H7 (cell line): ENCODE measurements at places on chromosomes 4 and X.

- DNase-seq: no peak
These were observed 20.2 kb downstream of the EPGN start for GRCh38 chr4:74328501-74328900.

DNA sequence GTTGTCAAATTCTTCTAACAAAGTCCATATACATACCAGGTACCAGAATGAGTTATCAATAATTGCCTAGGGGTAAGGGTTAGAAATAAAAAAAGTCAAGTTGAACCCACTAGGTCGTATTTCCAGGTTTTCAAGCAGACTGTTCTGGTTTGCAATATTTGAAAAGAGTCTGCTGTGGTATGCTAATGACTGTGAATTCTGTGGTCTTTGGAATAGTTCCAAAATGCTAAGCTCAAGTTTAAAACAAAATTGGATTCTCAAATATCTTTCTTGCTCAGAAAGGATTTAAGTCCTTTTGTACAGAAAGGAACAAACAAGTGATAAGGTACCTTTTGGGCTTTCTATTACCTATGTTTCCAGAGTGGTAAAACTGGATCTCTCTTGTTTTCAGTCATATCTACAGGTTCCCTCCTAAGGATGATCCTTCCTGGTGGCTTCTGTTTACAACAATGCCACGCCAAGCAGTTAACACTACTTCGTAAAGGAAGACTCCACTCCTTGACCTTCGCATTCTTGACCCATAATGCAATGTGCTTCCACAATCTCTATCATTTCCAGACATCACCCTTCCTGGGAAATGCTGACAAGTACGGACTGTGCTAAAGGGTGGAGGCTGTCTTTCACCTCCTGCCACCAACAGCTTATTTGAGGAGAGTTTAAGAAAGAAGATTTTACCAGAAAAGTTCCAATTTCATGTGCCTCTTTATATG lies 531.7 kb upstream of the FTHL17 start:
- DNase-seq: no peak

DNA sequence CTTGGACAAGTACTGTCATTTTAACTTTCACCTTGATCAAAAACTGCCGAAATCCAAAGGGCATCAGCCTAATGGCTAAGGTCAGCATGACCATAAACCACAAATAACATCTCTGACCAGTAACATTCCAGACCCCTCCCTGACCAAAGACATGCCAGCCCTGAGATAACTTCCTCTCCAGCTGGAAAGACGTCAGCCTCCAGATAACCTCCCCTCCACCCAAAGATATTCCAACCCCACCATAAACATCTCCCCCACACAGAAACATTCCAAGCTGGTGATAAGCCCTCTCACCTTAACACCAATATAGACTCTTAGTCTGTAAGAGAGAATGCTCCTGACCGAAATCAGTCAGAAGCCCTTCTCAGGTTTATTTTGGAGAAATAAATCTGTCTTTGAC lies 7.4 kb downstream of the PPP1R2C start:
- no peak for DNase-seq

GRCh38 chr4:73187325-73187724 lies 71.3 kb downstream of the ANKRD17 start:
- no peak for DNase-seq

DNA sequence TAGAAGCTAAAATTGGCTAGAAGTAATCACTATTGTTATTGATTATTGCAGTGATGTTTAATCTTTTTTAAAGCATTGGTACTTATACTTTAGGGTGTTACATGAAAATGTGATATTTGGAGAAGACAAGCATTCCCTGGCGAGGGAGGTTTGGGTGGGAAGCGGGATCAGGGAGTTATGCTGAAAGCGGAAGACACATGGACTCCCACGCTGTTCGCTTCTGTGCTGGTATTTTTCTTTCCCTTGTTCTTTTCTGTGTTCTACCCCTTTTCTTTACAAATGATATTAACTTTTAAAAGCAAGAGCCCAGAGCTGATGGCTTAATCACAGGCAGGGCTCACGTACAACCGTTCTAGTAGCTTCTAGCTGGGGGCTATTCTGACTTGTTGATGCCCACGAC lies 61.6 kb downstream of the PHOX2B start:
- no peak for DNase-seq

DNA sequence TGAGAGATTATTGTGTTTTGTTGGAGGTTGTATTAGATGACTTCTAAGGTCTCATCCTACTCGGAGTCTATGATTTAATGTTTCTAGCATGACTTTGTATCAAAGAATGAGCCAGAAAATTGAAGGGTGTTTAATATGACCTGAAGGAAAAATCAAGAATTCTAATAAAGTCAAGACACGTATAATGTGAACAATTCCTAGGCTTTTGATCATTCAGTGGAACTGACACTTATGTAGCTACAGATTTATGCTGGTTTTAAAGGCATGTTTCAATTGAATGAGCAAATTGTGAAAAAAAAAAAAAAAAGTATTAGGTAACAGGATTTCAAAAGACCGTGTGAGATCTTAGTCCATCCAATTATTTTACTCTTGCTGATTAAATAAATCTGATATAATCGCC lies 64.9 kb downstream of the GRID2 start:
- DNase-seq: no peak

GRCh38 chr4:18859468-18859867 lies 837.9 kb upstream of the LCORL start:
- DNase-seq: no peak

- DNase-seq: peak; percentile 61
These were observed 3.6 kb upstream of the RNF175 start for GRCh38 chr4:153763404-153763803.

DNA sequence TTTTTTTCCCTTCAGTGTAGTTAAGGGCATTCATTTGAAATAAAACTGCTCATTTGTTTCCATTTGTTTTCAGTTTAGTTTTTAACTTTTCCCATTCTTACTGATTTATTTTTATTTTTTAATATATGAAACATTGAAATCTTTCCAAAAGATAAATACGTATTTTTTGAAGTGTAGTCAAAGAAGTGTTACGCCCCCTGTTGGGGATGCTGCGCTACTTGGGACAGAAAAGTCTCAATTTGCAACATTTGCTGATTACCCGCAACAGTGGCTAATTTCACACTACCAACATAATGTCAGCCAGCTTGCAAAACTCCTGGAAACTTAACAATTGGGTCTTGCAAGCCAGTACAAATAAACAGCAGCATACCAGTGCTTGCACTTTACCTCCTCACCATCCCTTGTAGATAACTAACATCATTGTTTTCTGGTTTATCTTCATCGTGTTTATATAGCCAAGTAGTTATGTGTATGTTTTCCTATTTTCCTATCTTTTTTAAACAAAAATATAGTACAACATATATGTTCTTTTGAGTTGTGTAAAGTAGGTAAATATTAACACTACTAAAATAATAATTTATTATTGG lies 158.6 kb downstream of the STPG2 start:
- DNase-seq: peak; percentile 26

GRCh38 chr4:143531788-143532491 lies 18.4 kb downstream of the SMARCA5 start:
- DNase-seq: no peak

- peak; percentile 88 for DNase-seq
These were observed 468 bp downstream of the ZMYM3 start for GRCh38 chrX:71253253-71254091.

DNA sequence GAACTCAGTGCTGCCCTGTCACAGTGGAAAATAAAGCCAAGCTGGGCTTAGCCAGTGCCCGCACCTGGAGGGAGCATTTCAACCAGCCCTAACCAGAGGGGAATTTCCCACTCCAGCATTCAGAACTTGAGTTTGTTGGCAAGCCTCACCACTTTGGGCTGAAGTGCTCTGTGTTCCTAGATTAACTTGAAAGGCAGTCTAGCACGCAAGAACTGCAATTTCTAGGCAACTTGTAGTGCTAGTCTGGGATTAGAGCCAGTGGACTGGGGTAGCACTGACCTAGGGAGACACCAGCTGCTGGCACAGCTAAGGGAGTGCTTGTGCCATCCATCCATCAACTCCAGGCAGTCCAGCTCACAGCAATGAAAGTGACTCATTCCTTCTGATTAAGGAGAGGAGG lies 1060.6 kb upstream of the GRID2 start:
- no peak for DNase-seq

GRCh38 chr4:119135721-119136121 lies at the start of gene MYOZ2:
Gene MYOZ2, plus strand, starts transcription at chr4:119135832. Its CDS starts 694 bp downstream, at chr4:119136526.
- DNase-seq: no peak

GRCh38 chr4:37244583-37245390 lies at the start of gene NWD2:
Gene NWD2, plus strand, starts transcription at chr4:37244743. Its CDS starts 325 bp downstream, at chr4:37245068.
- peak; percentile 79 for DNase-seq

GRCh38 chr4:22473268-22473667 lies 42.6 kb downstream of the ADGRA3 start:
- no peak for DNase-seq

DNA sequence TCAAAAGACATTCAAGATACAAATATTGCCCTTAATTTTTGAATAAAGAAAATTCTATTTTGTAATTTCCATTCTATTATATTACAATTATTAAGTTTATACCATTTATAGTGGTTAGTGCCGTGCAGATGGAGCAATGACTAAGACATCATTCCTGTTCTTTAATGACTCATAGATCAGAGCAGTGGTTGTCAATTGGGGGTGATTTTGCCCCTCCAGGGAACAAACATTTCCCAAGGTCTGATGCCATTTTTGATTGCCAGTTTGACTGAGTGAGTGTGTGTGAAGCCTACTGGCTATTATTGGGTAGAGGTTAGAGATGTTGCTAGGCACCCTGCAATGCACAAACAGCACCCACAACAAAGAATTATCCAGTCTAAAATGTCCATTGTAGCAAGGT lies 97.9 kb upstream of the DDIT4L start:
- DNase-seq: no peak

DNA sequence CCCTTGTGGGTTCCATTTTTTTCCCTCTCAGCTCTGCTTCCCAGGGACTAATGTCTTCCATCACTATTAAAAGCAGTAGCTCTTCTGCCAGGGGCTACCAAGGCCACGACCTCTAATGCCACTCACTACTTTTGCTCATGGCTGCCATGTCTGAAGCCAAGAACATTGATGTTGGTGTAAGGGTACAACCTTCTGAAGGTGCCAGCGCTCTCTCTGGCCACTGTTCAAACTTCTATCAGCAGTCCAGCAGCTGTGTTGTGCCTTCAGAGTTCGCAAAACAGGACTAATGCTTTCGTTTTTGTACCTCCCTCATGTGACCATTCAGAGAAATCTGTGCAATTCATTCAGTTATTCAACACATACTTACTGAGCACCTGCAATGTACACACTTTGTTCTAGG lies 121.5 kb upstream of the ENPEP start:
- DNase-seq: no peak

GRCh38 chr4:134885436-134885835 lies 683.8 kb upstream of the PABPC4L start:
- no peak for DNase-seq

DNA sequence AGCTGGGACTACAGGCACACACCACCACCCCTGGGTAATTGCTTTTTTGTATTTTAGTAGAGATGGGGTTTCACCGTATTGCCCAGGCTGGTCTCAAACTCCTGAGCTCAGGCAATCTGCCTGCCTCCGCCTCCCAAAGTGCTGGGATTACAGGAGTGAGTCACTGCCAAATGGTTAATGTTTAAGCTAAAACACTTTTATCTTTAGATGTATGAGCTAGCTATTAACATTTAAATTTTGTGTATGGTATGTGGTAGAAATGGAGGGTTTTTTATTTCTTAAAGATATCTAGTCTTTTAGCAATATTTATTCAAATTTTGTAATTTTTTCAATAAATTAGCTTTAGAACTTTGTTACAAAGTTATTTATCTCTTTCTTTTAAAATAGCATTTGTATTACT lies 1659.8 kb upstream of the ADGRL3 start:
- DNase-seq: no peak

DNA sequence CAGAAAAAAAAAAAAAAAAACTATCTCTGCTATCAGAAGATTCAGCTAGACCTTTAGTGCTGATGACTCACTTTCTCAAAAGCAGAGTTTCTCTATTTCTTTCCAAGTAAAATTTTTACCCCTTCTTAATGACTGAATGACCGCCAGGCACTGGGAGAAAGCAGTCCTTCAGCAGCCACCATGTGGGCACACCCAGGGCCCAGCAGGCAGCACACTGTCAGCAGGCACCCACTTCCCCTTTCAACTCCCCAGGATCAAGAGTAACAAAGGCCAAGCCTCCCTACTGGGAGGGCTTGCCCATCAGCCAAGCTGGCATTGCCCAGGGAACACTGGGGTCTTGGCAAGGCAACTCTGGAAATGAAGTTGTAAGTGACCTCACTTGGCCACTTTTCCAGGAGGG lies 201.9 kb upstream of the MAMLD1 start:
- no peak for DNase-seq

GRCh38 chrX:117995378-117995777 lies 121.2 kb downstream of the KLHL13 start:
- DNase-seq: no peak

- peak; percentile 94 for DNase-seq
These were observed 117.3 kb downstream of the ENPP6 start for GRCh38 chr4:184100297-184100885.

DNA sequence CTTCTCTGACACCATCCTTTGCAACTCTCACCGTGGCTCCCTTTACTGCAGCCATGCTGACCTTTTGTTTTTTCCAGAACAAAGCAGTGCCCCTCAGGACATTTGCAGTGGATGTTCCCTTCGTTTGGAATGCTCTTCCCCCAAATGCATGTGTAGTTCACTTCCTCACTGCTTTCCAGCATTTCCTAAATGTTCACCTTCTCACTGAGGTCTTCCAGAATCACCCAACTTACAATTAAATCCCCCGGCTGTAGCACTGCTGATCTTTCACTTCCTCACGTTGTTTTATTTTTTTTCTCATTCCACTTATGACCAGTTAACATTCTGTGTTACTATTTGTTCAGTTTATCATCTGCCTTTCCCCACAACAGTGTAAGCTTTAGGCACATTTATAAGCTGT lies 73.1 kb downstream of the GASK1B start:
- no peak for DNase-seq

DNA sequence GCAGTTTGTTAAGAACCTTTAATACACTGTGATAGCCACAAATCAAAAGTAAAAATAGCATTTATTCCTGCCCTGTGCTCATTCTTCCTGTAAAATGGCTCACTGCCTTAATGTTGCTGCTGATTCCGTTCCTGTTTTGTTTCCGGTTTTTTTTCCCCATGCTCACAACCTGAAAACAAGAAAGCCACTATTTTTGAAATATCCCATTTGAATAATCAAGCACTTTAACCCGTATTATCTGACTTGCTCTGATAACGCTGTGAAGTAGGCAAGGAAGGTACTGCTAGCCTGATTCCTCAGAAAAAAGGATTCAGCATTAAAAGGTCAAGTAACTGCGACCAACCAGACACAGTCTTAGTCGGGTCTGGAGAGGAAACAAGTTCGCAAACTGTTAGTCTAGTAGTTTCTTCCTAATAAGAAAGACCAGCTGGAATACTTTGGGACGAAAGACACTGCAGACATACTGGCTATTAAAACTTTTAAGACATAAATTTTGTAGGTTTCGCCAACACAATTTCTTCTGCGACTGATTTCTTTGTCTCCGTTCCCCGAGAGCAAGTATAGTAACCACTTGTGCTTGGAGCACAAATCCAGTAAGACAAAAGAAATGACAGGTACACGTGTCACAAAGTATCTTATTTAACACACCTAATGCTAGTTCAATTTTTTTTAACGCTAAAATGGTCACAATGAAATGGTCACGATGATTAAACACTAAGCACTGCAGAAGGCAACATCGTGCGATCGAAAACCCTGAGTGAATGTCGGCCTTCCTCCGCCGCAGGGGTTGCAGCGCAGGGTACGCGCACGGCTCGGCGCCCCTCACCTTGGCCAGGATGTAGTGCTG lies 802 bp downstream of the COX18 start:
- DNase-seq: no peak
